ENCODE measurements at places on chromosomes 1 and 21.

- DNase-seq: no peak
Observed at GRCh38 chr1:235015291-235015985, 113.2 kb downstream of the TOMM20 start.

- no peak for DNase-seq
Observed at GRCh38 chr1:114803001-114803400, 22.5 kb upstream of the SIKE1 start.

DNA sequence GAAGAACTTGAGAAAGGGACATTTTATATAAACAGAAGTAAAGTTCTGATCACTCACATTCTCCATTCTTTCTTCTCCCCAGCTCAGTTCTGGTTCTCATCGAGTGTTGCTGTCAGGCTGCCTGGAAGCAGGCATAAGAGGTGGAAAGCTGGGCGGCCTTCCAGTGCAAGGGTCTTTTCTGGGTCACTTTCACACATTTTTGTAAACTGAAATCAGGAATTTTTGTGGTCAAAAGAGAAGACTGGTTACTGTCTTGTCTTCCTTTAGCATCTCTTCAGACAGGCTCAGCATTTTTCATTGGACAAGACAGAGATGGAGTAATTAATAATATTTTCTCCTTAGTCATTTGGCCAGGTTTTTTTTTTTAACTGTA, 93.7 kb downstream of the CTH start:
- peak; percentile 28 for DNase-seq

GRCh38 chr1:152501704-152502103, 8.9 kb upstream of the LCE5A start:
- DNase-seq: no peak

DNA sequence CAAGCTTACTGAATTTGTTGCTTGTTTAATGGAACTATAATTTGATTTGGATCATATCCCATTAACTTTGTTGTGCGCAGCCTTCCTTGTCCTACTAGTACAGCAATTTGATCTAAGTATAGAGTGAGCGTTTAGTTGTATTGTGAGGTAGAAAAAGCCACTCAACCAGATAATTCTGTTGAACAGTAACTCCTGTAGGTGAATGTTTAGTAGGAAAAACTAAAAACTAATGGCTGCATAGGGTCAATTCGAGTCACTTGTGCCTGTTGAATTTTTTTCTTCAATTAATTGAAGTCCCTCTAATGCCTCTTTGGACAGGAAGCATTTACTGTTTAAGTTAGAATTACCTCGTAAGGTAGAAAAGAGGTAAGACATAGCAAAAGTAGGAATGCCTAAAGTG, 15.0 kb upstream of the EPHX1 start:
- DNase-seq: no peak

GRCh38 chr21:42003051-42003461, 7.1 kb downstream of the ZBTB21 start:
- DNase-seq: no peak

DNA sequence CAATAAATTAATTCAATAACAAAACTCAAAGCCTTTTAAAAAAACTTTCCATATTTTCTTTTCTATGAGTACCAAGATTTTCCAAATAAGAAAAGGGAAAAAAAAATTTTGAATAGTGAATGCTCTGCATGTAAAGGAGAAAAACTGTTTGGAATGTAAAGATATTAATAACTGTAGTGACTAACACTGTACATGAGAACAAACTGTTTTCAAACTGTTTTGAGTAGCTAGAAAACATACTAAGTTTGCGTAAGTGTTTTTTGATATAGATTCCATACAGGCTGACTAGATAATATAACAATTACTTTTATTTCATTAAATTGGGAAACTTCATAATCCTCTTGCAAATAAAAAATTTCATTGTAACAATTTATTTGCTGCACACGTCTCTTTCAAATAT, 150.5 kb downstream of the DPYD start:
- no peak for DNase-seq

- DNase-seq: no peak
Observed at GRCh38 chr1:65955503-65955902, 162.8 kb downstream of the PDE4B start.

DNA sequence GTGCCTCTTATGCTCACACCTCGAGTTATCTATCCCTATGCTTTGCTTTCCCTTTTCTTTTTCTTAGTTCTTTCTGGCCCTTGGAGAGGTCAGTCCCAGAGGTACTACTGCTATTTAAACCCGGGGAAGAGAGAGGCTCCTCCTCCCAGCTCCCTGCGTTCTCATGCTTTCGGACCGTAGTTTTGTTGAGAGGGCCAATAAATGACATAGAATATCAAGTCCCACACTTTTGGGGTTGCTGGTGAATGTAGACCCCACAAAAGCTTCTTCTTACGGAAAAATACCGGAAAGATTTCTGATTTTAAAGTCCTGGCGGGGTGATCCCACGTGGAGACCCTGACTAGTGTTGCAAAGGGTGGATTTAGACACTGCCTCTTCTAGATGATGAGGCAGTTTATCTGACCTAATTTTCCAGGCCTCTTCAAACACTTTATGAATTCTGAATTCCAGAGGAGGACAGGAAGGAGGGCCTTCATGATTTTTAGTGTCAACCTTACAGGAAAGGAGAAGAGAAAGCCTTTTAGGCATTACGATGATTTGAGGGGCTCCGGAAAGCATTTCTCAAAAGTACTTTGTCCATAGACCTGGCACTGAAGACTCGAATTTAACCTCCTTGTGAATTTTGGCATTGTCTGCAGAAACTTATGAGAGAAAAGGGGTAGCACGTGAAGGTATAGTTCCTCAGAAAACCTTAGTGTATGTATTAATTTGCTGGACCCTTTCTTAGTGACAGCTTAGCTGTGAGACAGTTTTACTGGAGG, 694 bp downstream of the TMEM167B start:
- peak; percentile 34 for DNase-seq

DNA sequence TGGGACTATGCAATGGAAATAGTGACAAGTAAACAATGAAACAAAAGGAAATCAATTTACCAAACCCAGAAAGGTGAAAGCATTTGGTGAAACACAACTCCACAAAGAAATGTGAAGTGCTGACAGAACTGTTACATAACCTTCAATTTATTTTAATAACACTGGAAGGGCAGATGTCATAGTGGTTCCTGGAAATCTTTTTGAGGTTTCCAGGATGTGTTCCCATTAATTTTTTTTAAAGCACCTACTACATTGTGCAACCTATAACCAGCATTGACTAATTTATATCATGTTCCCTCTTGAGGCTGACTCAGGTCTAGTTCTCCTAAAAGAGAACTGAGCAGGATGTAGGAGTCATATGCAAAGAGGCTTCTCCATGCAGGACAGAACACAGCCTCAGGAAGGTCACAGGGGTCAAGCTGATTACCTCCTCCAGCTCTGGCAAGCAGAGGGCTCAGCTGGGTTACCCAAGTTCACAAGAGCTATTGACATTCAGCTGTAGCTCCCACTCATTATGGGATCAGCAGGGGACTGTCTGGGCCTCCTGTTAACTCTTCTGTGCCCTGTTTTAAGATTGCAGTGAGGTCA, 157.1 kb upstream of the NRIP1 start:
- DNase-seq: peak; percentile 38

- DNase-seq: no peak
Observed at GRCh38 chr1:94111879-94112278, 9.1 kb downstream of the ABCA4 start.

DNA sequence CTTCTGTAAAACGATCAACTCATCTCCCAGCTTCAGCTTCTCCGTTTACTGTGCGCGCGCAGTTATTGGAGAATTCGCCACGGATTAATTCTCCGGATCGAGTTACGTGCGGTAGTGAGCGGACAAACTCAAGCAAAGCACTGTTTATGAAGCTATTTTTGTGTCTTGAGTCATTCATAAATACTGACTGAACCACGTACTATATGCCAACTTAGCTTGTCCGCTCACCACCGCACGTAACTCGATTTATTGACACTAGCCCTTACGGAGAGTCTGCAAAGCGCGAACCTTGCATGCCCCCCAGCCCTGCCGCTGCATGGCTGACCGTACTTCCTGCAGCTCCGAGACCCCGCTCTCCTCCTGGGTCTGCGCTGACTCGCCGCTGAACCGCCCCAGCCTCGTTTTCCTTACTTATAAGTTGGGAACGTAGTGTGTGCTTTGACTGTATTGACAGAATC, 773 bp downstream of the CHD1L start:
- no peak for DNase-seq

DNA sequence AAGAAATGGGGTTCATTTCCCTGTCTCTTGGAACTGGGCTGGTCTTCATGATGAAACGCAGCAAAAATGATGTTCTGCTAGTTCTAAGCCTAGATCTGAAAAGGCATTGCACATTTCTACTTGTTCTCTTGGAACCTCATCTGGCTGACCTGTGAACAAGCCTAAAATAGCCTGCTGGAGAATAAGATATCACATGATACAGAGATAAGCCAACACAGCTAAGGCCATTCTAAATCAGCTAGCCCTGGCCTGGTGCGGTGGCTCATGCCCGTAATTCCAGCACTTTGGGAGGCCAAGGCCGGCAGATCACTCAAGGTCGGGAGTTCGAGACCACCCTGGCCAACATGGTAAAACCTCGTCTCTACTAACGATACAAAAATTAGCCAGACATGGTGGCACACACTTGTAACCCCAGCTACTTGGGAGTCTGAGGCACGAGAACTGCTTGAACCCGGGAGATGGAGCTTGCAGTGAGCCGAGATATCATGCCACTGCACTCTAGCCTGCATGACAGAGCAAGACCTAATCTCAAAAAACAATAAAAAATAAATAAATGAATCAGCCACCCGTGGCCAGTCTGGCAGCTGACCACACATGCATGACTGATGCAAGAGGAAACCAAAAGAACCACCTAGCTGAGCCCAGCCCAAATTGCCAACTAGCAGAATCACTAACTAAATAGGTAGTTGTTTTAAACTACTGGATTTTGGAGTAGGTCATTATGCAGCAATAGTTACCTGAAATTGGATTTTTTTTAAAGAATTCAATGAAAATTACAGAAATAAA, 18.0 kb downstream of the CD244 start:
- no peak for DNase-seq

GRCh38 chr1:170562646-170563338, 30.8 kb downstream of the GORAB start:
- DNase-seq: peak; percentile 48
